ENCODE measurements at places on chromosomes 1 and 21. TPM values are rescaled to one million over a fixed set of nuclear protein-coding genes. Genes with fewer than 3 reads are reported as not detected.

DNA sequence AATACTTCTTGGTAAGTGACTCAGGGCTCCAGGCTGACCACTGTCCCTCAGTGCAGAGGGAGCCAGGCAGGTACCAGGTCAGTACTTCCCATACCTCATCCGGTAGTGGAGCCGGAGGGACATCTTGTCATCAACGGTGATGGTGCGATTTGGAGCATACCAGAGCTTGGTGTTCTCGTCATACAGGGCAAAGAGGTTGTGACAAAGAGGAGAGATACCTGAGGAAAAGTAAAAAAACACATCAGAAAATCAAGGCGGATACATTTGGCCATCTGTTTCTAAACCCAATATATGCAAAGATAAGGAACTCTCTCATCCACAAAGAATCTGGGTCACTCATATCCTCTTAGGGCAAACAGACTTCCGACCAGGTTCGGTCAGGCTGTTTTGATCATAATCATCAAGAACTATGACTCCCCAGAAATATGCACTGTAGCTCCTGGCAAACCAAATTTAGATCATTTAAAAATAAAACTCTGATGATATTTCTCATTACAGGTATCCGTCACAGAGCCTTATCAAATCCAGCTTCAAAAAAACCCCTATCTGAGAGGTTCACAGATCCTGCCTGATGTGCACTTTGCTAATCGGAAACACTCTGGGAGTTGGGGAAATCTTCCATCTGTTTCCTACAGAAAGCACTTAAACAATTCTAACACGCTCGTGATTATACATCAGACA lies 87.3 kb downstream of the JAK1 start:
- no peak for DNase-seq
- no peak overlapping the region for H3K4me3 ChIP-seq
- no peak overlapping the region for H3K27ac ChIP-seq
- H3K36me3 ChIP-seq, result peaks cover 18% of the 10 kb centered on the region
- peaks cover 72% of the 10 kb centered on the region for H3K4me1 ChIP-seq

GRCh38 chr1:222546548-222547259 lies 1.2 kb downstream of the HHIPL2 start:
- H3K36me3 ChIP-seq, result no peaks in the 10 kb centered on the region
- H3K27me3 ChIP-seq, result peaks cover 6% of the 10 kb centered on the region
- no peaks in the 10 kb centered on the region for H3K4me1 ChIP-seq
- no peak for DNase-seq
- H3K4me3 ChIP-seq, result no peak overlapping the region

DNA sequence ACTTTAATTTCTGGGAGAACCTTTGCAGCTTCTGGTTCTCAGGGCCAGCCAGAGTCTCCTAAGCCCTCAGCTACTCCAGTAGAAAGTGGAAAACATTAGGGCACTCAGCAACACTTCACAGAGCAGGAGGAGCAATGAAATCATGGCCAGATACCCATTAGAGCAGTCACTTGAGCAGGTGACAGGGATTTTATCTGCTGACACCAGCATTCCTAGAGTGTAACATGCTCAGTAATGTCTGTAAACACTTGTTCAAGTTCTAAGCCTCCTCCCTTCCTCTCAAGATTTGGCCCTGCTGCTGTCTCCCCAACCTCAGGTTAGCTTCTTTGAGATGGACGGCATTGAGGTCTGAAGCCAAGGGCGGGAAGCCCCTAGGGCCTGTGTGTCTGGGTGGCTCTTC lies 218.0 kb downstream of the GRIK3 start:
- H3K36me3 ChIP-seq, result no peaks in the 10 kb centered on the region
- no peaks in the 10 kb centered on the region for H3K4me1 ChIP-seq
- H3K4me3 ChIP-seq, result no peak overlapping the region
- H3K27ac ChIP-seq, result no peak overlapping the region
- no peak for DNase-seq

The CDCA8 gene
- 39.6 TPM for total RNA-seq

- no peak for DNase-seq
- H3K4me3 ChIP-seq, result no peak overlapping the region
- H3K36me3 ChIP-seq, result no peaks in the 10 kb centered on the region
Measured at GRCh38 chr1:234936612-234937389, 191.8 kb downstream of the TOMM20 start.

The CAPN8 gene
- not detected for total RNA-seq

- no peaks in the 10 kb centered on the region for H3K36me3 ChIP-seq
- no peak overlapping the region for H3K4me3 ChIP-seq
- H3K4me1 ChIP-seq, result no peaks in the 10 kb centered on the region
- no peak overlapping the region for H3K27ac ChIP-seq
- H3K27me3 ChIP-seq, result no peaks in the 10 kb centered on the region
- DNase-seq, result no peak
Measured at GRCh38 chr1:159421821-159422220, 10.2 kb upstream of the OR10J4 start.

DNA sequence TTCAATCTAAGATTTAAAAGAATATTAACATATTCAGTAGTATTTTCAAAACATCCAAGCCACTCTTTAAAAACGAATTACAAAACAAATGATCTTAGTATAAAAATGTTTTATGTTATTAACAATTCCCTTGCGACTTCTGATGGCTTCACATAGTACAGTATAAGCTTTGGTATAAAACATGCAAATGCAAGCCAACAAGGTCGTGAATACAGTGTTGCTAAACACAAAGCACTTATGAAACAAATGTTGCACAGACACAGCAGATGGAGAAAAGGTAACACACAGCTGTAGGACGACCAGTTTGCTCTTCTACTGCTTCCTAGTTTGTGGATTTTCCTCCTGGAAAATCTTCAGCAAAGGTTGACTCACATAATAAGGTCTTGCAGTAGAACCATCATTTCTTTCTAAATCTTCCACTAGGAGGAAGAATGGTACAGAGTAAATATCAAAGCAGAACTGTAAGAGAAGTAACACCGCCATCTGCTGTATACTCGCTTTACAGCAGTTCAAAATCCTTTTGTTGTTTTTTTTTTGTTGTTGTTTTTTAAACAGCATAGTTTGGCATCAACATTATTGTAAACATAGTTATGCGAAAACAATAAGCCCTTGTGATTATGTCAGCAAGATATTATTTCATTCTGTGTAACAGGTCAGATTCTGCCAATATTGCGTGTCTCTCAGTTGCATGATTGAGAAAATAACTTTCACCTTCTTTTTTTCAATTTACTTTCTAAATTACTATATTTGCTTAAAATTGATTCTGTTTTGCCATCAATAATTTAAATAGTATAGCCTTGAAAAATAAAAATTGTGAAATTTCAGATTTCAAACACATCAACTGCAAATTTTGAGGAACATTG lies 69.5 kb downstream of the LHX8 start:
- H3K36me3 ChIP-seq, result no peaks in the 10 kb centered on the region
- H3K27ac ChIP-seq, result no peak overlapping the region
- H3K4me1 ChIP-seq, result no peaks in the 10 kb centered on the region
- DNase-seq, result no peak
- H3K4me3 ChIP-seq, result no peak overlapping the region

The TMEM52 gene
- total RNA-seq, result 0.94 TPM

The CYB5RL gene
- 13.9 TPM for total RNA-seq

The TMEM69 gene
- total RNA-seq, result 45.8 TPM

The PRR9 gene
- not detected for total RNA-seq

DNA sequence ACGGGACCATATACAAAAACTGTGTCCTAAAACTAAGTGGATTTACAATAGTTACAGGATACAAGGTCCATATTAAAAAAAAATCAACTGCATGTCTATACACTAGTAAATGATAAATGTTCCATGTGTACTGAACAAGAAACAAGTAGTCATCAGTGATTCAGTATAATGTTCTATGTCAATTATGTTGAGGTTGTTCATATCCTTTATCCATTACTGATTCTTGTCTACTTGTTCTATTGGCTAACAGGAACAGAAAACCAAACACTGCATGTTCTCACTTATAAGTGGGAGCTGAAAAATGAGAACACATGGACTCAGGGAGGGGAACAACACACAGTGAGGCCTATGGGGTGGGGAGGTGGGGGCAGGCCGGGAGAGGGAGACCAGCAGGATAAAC lies 90.5 kb downstream of the CDC42BPA start:
- no peak for DNase-seq
- H3K4me3 ChIP-seq, result no peak overlapping the region
- H3K27ac ChIP-seq, result no peak overlapping the region
- no peaks in the 10 kb centered on the region for H3K4me1 ChIP-seq

DNA sequence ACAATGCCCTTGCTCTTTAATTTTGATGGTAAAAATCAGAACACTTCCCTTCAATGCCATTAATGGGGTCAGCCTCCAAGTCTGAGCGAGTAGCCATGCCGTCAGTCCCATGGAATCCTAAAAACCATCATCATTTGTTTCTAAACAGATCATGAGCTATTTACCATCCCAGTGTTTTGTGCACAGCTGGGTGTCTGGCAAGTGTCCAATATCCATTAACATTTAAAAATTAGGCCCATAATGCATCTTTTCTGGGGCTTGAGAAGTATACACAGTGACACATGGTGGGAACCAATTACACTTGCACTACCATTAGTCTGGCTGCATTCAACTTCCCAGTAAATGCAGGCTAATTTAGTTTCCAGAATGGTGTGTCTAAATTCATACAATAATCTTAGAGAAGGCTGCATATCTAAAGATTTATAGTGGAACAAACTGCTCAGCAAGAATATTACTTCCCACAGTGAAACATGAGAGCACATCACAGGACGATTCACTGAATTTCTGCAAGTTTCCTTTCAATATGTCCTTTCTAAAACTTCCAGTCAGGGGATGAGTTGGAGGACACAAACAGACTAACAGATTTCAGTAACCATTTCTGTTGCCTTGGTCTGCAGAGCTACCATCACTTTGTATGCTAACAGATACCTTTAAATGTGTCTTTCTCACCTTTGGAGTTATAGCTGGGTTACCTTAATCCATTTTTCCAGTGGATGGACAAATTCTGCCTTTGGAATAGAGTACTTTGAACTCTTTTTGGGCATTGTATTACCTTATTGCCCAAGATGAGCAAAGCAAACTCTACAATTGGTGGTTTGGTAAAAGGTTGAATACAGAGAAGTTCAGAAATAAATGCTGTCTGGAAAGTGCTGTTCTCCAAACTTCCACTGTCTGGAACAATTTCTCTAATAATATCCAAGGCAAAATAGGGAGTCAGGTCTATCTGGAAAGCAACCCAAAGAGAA lies 258.0 kb downstream of the PTBP2 start:
- no peak for DNase-seq
- H3K36me3 ChIP-seq, result no peaks in the 10 kb centered on the region
- no peak overlapping the region for H3K27ac ChIP-seq
- H3K4me1 ChIP-seq, result no peaks in the 10 kb centered on the region

GRCh38 chr1:14064649-14065442 lies 364.9 kb downstream of the PRDM2 start:
- no peak overlapping the region for H3K4me3 ChIP-seq
- H3K36me3 ChIP-seq, result no peaks in the 10 kb centered on the region
- no peak overlapping the region for H3K27ac ChIP-seq
- no peaks in the 10 kb centered on the region for H3K4me1 ChIP-seq
- no peaks in the 10 kb centered on the region for H3K27me3 ChIP-seq

GRCh38 chr1:91781371-91781825 lies 104.6 kb downstream of the TGFBR3 start:
- no peak overlapping the region for H3K27ac ChIP-seq
- H3K4me3 ChIP-seq, result no peak overlapping the region
- H3K27me3 ChIP-seq, result no peaks in the 10 kb centered on the region
- DNase-seq, result no peak

The BPNT1 gene
- total RNA-seq, result 26.3 TPM

- peaks cover 7% of the 10 kb centered on the region for H3K27me3 ChIP-seq
- H3K4me1 ChIP-seq, result no peaks in the 10 kb centered on the region
- H3K4me3 ChIP-seq, result no peak overlapping the region
Measured at GRCh38 chr1:200081151-200081968, 53.9 kb downstream of the NR5A2 start.

The KCNE2 gene
- total RNA-seq, result not detected

- no peak for DNase-seq
- H3K4me3 ChIP-seq, result no peak overlapping the region
- no peaks in the 10 kb centered on the region for H3K36me3 ChIP-seq
- H3K4me1 ChIP-seq, result no peaks in the 10 kb centered on the region
- H3K27ac ChIP-seq, result no peak overlapping the region
- no peaks in the 10 kb centered on the region for H3K27me3 ChIP-seq
Measured at GRCh38 chr1:68313735-68314134, 81.4 kb upstream of the WLS start.

DNA sequence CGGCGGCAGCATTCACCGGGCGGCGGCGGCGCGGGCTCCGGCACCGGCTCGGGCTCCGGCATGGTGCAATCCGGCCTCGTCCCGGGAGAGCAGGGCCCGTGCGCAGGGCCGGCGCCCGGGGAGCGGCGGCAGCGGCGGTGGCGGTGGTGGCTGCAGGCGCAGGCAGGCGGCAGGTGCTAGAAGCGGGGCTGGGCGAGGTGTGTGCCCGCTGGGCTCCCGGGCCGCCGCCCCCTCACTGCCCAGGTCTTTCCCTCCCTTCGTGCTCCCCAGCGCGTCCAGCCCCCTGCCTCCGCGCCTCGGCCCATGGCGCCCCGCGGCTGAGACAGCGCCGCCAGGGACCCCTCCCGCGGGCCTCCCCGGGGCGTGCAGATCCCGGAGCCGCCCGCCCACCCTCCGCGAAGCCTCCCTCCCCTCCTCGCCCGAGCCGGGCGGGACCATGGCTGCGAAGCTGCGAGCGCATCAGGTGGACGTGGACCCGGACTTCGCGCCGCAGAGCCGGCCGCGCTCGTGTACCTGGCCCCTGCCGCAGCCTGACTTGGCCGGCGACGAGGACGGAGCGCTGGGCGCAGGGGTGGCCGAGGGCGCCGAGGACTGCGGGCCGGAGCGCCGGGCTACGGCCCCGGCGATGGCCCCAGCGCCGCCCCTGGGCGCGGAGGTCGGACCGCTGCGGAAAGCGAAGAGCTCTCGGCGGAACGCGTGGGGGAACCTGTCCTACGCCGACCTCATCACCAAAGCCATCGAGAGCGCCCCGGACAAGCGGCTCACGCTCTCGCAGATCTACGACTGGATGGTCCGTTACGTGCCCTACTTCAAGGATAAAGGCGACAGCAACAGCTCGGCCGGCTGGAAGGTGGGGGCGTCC lies 492 bp downstream of the FOXO6 start:
- no peaks in the 10 kb centered on the region for H3K36me3 ChIP-seq
- H3K27ac ChIP-seq, result peak overlapping the region; percentile 24
- H3K4me1 ChIP-seq, result peaks cover 24% of the 10 kb centered on the region
- H3K27me3 ChIP-seq, result peaks cover 16% of the 10 kb centered on the region
- peak overlapping the region; percentile 59 for H3K4me3 ChIP-seq

DNA sequence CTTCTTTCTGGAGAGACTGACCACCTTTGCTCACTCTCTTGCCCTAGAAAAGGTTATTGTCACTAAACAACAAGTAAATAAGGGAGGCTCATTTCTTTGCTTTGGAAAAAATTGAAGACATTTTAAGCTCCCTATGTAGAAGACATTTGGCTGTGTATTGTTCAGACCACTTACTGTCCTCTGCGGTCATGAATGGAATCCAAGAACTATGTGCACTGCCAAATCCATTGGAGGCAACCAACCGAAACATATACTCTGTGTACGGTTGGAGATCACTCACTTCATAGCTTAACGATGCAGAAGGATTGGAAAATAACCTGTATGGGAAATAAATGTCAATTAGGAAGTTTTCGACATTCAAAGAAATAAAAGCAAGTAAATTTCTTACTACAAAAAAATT lies 332.8 kb downstream of the KCTD3 start:
- H3K27me3 ChIP-seq, result no peaks in the 10 kb centered on the region
- H3K4me1 ChIP-seq, result no peaks in the 10 kb centered on the region
- H3K4me3 ChIP-seq, result no peak overlapping the region
- no peak overlapping the region for H3K27ac ChIP-seq
- DNase-seq, result no peak

The ARHGAP30 gene
- total RNA-seq, result 149 TPM

- no peak overlapping the region for H3K27ac ChIP-seq
- H3K27me3 ChIP-seq, result no peaks in the 10 kb centered on the region
- H3K36me3 ChIP-seq, result no peaks in the 10 kb centered on the region
- no peaks in the 10 kb centered on the region for H3K4me1 ChIP-seq
Measured at GRCh38 chr1:44608141-44608540, 66.1 kb downstream of the TMEM53 start.
